Fibroblast of the aortic adventitia (primary cell): ENCODE measurements at places on chromosomes 11 and 22.
A peak's percentile ranks its signal among the peaks of the same experiment; 100 is the strongest.

DNA sequence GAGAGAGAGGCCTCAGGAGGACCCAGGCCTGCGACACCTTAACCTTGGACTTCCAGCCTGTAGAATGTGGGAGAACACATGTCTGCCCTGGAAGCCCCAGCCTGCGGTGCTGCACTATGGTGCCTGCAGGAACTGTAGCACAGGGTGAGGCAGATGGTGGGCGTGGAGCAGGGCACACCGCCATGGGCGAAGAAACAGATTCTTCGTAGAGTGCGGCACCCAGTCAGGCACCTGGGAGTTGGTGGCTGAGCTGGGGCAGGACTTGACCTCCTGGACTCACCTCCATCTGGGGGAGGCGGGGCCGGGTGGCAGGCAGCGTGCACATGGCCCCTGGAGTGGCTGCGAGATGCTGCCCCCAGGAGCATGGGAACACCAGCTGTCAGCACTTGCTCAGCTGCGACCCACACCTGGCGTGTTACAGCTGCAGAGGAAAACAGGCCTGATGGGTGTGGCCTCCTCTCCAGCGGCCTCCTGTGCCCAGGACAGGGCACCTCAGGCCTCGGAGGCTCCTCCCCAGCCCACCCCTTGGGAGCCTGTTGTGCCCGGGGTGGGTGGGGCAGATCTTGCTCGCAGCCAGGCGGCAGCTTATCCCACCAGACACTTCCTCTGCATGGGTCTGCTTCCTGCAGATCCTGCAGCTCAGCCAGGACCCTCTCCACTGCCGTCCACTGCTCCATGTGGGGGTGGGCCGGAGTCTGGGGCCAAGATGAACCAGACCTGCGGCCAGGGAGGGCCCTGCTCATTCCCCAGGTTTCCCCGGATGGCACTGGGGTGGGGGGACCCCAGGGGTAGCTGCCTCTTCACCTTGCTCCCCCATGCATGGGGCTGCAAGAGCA, 80.4 kb downstream of the MYEOV start:
- no peak for DNase-seq

DNA sequence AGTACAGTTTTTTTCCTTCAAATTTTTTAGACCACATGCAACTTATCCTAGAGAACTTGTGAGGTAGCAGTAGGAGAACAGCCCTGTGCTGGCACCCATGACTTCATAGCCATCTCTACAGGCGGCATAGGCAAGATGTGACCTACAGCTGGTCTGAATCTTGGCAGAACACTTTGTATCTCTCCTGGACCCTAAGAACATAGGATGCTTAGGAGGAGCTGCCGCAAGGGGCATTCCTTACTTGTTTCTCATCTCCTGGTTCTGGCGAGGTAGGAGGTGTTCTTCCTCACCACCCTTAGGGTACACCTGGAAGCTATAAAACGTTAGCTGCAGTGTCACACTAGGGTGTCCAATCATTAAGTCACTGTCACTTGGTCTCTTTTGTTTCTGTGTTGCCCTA, 16.4 kb downstream of the CWC15 start:
- DNase-seq: no peak

DNA sequence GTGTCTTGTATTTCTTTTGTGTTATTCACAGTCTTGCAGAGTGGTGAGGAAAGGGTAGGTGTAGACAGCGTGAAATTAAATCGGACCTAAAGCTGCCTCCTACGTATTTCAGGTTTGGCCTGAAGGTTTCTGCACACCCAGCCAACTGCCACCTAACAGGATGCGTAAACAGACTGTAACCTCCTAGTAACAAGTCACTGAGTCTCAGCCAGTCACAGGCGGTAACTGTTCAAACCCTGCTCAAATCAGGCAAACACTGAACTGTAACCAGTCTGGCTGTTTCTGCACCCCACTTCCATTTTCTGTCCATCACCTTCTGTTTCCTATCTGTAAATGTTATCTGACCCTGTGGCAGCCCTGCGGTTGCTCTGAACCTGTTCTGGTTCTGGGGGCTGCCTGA, 87.1 kb downstream of the ADAMTS15 start:
- no peak for DNase-seq

GRCh38 chr11:95067841-95068219, 1.1 kb downstream of the SRSF8 start:
- DNase-seq: no peak

GRCh38 chr11:31810779-31811647, at the start of gene PAX6:
PAX6 (minus strand) TSS chr11:31811322; CDS start chr11:31806411, 4,911 bp downstream.
- DNase-seq: peak; percentile 45

DNA sequence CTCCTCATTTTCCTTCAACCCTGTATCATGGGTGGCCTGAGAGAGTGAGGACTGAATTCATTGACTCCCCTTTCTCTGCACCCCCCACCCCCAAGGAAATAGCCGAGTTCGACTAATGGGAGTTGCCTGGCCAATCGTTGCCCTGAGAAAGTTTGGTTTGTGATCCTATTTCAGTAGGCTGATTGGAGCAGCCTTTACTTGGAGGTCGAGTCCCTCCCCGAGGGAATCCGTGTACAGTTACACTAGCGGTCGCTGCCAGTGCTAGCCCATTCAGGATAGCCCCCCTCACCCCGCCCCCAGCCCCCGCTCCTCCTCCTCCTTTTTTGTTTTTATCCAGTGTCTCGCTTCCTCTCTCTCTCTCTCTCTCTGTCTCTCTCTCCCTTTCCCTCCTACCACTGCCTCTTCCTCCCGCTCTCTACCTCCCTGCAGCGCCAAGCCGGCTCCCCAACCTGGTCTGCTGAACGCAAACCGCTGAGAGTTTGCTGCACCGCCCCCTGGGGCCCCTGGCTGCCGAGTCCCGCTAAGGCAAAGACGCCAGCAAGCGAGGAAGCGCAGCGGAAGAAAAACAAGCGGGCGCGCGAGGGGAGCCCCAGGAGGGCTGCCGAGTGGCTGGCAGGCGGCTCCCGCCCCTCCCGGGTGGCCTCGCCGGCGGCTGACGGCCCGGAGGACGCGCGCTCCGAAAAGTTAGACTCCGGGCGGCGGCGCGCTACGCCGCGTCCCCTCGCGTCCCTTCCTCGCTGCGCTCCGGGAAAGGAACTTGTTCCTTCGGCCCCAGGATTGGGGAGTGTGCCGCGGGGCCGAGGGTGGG, at the start of gene GRAMD1B:
Gene GRAMD1B (plus strand): TSS at position 357 of the 808 bp plus-strand sequence. CDS start 524 bp downstream, outside the sequence.
- peak; percentile 66 for DNase-seq

DNA sequence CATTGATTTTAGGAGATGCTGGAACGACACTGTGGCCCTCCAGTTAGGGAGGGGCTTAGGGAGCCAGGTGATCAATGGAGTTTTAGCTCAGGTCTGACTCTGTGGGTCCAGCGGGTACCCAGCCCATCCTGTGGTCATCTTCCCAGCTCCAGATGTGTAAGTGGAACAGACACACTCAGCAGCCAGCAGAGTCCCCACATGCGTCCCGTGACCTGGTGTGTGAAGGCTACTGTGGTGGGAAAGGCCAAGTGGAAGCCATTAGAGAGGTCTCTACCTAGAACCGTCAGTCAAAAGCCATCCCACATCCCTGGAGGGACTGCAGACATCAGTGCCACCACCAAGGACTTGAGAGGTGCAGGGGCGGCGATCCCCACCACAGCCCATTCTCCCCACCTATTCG, 19.9 kb upstream of the CD81 start:
- DNase-seq: no peak

GRCh38 chr22:18114495-18114894, 3.9 kb downstream of the TUBA8 start:
- DNase-seq: no peak

- no peak for DNase-seq
These were observed 93.4 kb downstream of the MUC15 start for GRCh38 chr11:26478710-26479109.

DNA sequence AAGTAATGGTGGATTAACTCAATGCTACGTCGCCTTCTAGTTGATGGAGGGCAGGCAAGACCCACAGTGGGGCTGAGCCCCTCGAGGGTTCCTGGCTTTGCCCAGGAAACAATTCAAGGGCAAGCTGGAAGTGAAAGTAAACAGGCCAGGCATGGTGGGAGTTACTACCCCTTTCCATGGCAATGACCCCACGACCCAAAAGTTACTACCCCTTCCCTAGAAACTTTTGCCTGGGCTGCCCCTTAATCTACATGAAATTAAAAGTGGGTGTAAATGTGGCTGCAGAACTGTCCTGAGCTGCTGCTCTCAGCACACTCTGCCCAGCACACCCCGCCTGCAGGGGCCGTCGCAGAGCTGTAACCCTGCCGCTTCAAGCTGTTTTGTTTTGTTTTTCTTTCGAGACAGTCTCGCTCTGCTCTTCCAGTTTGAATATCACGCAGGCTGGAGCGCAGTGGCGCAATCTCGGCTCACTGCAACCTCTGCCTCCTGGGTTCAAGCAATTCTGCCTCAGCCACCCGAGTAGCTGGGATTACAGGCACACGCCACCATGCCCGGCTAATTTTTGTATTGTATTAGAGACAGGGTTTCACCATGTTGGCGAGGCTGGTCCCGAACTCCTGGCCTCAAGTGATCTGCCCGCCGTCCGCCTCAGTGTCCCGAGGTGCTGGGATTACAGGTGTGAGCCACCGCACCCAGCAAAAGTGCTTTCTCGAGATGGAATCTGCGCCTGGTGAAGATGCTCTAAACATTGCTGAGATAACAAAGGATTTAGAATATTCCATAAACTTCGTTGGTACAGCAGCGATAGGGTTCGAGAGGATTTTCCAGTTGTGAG, 5.9 kb upstream of the RNH1 start:
- DNase-seq: no peak

GRCh38 chr11:8204025-8204424, 35.2 kb upstream of the RIC3 start:
- no peak for DNase-seq

GRCh38 chr22:40889116-40889515, 27.2 kb upstream of the DNAJB7 start:
- no peak for DNase-seq

DNA sequence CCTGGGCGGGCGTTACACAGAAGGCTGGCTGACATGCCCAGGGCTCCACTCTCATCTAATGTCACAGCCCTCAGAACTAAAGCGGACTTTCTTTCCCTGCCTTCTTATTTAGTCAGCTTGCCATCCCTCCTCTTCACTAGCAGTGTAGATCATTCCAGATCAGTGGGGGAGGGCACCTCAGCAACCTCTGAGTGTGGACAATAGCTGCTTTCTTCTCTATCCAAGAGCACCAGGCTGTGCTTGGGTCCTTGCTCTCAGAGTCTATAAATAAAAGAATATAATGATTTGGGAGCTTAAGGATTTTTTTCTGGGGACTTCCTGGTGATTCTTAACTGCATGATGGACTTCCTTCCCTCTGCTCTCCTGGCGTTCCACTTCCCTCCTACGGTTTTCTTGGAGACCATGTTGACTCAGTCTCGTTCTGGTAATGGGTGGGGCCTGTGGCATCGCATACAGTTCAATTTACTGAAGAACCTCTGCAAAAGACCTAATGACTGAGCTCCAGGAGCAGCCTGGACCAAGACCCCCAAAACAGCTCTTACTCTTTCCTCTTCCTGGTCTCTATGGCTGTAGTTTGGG, 2.9 kb upstream of the HMBS start:
- DNase-seq: no peak

GRCh38 chr11:118180300-118180703, 3.9 kb upstream of the SCN2B start:
- DNase-seq: peak; percentile 18

- no peak for DNase-seq
These were observed 62.8 kb downstream of the DDX10 start for GRCh38 chr11:108727665-108728064.

DNA sequence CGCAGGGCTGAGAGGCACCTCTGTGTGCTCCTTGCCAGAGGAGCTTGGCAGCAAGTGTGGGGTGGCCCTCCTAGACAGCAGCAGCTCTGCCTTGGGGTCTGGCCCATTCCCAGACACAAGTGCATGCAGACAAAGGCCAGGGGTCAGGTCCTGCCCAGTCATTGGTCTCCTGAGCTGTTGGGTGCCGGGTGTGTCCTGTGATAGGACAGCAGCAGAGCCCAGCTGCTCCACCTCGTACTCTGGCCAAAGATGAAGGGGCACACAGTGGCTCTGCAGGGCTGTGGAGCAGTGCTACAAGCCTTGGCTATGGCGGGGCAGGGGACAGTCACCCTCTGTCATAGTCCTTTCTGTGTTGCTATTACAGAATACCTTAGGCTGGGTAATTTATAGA, 17.3 kb upstream of the OSBPL5 start:
- DNase-seq: no peak

DNA sequence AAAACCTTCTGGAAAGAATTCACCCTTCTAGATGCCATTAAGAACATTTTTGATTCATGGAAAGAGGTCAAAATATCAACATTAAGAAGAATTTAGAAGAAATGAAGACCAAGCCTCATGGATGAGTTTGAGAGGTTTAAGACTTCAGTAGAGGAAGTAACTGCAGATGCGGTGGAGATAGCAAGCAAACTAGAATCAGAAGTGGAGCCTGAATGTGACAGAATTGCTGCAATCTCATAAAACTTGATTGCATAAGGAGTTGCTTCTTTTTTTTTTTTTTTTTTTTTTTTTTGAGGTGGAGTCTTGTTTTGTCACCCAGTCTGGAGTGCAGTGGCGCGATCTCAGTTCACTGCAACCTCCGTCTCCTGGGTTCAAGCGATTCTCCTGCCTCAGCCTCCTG, 51.6 kb downstream of the MS4A13 start:
- DNase-seq: no peak

- no peak for DNase-seq
These were observed 556.5 kb downstream of the MN1 start for GRCh38 chr22:27245056-27245455.

DNA sequence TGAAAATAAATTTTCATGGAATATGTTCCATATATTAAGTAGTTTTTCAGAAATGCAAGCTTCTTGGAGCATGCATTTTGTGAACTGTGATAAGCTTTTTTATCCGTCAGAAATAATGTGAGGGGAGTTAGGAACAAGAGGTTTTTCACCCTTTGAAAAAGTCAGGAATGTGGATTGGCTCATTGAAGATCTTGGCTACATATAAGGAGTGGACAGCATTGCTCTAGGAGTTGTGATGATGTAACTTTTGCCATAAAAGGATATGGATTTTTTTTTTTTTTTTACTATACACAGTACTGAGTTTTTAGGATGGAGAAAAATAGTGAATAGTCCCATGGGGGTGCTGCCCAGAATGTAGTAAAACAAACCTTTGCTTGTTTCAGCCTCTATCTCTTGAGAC, 180.2 kb downstream of the NAV2 start:
- peak; percentile 74 for DNase-seq

GRCh38 chr11:77121096-77121640, 6.9 kb upstream of the MYO7A start:
- no peak for DNase-seq

DNA sequence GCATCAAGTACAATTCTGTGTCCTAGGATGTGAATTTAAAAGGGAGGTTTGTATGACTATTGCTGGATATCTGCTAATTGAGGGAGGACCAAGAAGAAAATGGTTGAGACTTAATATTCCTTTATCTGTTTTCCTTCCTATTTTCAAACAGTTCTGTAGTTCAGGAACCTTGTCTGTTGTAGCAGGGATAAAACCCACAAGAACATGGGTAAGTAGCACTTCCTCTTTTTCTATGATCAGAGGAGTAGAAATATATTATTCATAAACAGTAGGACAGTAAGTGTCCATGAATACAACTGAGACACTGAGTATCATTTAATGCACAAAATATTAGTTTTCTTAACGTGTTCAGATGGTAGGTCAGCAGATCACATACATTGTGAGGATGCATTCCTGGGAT, 7.6 kb downstream of the MS4A3 start:
- DNase-seq: no peak

GRCh38 chr22:22079404-22080148, 97.0 kb upstream of the TOP3B start:
- no peak for DNase-seq

GRCh38 chr22:30238661-30239487, 7.7 kb downstream of the LIF start:
- DNase-seq: peak; percentile 69
